ENCODE measurements at places on chromosomes 1 and 21.
A peak's percentile ranks its signal among the peaks of the same experiment; 100 is the strongest.

GRCh38 chr1:211830055-211830327 is 572 bp downstream of the LPGAT1 start:
- no peak for DNase-seq

DNA sequence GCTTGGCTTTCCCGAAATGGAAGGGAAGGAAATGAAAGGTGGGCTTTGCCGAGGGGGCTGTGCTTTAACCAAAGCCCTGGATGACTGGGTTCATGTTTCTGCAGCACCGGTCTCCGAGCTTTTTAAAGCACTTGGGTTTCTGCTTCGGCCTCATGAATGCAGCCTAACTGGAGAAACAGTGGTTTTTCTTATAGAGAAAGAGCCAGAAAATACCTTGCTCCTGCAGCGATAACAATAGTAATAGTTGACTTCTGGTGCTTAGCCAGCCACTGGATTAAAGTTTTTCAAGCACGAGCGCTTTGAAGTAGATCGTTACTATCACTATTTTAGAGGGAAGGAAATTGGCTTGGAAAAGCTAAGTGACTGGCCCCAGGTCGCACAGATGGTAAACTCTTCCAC is 500 bp upstream of the DOCK7 start:
- DNase-seq, result no peak

- peak; percentile 60 for DNase-seq
These were observed 9.2 kb downstream of the SFT2D2 start for GRCh38 chr1:168234846-168235547.

DNA sequence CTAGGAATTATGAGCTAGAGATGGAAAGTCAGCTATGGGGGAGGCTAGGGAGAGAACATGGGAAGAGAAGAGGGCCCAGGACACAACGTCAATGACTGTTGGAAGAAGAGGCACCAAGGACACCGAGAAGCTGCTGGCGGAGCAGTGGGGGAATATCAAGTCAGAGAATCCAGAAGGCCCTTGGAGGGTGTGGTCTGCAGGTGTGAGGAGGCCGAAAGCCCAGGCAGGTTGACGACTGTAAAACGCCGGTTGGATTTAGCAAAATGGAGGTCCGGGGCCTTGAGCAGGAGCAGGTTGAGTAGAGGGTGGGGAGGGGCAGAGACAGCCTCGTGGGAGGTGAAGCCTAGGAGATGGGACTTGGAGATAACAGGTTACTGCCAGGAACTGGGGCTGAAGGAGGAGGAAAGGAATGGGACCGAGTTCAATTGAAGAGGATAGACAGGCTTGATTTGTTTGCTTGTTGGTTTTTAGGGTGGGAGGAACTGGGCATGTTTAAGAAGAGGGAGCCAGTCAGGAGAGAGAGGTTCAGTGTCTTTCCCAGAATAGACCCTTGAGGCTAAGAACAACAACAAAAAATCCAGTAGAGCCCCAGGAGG is 35.1 kb downstream of the EDN2 start:
- no peak for DNase-seq

DNA sequence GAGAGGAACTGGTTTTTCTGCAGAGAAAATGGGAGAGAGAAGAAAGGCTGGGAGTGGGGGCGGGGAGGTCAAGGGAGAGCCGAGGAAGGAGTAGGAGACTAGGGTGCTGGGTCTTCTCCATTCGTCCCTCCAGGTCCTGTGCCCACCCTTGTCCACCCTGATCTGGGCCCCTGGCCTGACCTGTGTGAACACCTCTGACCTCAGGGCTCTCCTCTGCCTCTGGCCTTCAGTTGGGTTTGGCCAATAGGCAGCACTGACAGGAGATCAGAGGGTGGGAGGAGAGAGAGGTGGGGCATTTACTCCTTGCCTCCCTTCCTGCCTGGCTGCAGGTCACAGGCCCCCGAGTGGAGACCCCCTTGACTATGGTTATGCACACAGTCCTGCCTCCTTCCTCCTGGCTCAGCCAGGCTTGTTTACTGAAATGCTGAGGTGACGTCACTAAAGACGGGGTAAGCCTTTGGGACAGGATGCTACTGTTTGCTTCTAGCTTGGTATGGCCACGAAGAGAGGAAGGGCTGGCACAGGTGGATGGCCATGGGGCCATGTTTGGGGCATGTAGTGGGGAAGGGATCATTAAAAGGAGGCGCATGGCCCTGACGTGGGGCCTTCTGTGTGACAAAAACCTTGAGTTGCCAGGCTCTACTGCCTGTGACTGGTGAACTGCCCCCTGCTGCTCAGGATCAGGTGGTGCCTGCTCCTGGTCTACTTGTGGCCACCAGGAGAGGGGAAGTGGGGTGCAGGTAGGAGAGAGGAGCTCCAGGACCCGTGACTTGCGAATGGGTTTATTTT is 248.7 kb upstream of the CSF3R start:
- no peak for DNase-seq

- no peak for DNase-seq
These were observed 598.5 kb upstream of the USP24 start for GRCh38 chr1:55813618-55814017.

GRCh38 chr1:115545096-115545720 is 96.6 kb upstream of the VANGL1 start:
- DNase-seq, result peak; percentile 45

GRCh38 chr1:211947396-211948295 is 87.7 kb downstream of the INTS7 start:
- DNase-seq, result no peak

GRCh38 chr1:182789138-182790076 is at the start of gene NPL:
Gene NPL, plus strand, starts transcription at chr1:182789773. Its CDS starts 4,599 bp downstream, at chr1:182794372.
- peak; percentile 90 for DNase-seq

- no peak for DNase-seq
These were observed 49.0 kb downstream of the LTN1 start for GRCh38 chr21:28943631-28944030.

DNA sequence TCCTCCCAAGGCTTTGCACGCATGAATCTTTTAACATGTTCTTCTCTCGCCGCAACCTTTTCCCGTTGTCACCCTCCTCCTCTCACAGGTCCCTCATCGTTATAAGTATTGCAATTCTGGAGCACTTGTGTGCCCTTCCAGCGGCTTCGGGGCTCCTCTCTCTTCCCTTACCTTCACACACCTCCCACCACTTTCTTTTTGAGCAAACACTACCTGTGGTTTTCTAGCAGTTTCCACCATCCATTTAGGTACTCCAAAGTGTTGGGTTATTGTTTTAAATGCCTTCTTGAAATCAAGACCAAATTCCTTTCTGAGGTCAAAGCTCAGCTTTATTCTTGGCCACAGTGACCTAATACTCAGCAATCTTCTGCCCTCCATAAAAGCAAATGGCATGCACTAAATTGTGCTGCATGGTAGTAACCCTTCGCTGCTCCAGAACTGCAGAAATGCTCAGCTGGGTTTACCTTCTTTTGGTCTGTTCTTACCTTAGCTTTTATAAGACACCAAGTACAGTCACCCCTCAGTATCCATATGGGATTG is 472.4 kb downstream of the SETD4 start:
- DNase-seq, result no peak

GRCh38 chr1:224058303-224058702 is 55.6 kb upstream of the FBXO28 start:
- DNase-seq, result no peak

GRCh38 chr1:109299558-109300343 is 7.1 kb downstream of the MYBPHL start:
- peak; percentile 70 for DNase-seq

- no peak for DNase-seq
These were observed 109.5 kb downstream of the KCNK1 start for GRCh38 chr1:233723387-233723786.
